Effector memory CD4-positive, alpha-beta T cell (primary cell): ENCODE measurements at places on chromosomes 7 and 10.

GRCh38 chr7:80918399-80918798 lies 452 bp downstream of the SEMA3C start:
- no peak for DNase-seq

DNA sequence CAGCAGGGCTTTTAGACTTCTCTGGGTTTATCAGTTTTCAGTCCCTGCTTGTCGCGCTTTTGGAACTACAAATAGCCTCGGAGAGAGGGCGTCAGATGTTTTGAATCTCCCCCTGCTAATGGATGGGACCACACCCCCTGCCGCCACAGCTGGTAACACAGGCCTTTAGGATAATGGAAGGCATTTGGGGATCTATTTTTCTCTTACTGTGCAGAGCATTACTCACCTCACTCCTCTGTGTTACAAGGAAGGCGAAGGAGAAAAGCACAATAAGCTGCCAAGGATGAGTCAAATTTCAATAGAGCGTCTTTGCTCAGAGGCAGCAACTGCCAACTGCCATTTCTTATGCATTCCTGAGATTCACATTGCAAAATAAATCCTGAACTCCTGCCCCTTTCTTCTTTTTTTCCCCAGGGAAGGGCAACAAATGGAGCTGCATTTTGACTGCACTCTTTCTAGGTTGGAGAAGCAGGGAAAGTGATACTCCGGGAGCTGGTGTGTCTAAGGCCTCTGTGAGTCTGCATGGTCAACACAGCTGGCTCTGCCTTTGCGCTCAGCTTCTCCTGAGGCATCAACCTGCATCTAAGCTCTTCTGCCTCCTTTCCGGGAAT lies 31.5 kb upstream of the SMNDC1 start:
- DNase-seq: no peak

- no peak for DNase-seq
These were observed 111.8 kb downstream of the VIPR2 start for GRCh38 chr7:159032753-159033472.

DNA sequence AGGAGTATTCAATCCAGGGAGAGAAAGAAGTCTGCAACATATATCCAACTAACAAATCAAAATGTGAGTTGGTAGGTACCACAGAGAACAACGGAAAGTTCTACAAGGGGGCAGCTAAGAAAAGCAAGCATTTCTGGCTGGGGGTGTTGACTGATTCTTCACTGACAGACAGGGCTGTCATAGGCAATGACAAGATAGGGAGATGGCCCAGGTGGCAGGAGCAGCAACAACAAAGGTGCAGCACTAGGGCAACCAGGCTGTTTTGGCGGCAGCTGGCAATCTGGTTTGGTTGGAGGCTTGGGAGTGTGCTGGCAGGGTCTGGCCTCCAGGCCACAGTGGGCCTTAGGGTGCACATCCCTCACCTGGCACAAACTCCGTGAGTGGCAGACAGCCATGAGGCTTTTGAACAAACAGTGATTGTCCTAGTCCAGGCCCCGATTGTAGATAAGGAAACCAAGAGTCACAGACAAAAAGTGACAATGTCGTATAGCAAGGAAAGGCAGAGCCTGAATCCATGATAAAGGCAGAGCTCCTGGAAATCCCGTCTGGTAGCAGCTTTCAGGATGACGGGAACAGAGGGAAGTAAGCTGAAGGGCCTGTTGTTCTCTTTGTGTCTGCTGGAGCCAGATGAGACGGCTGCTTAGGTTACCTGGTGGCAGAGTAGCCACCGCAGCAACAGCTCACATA lies 28.4 kb downstream of the DPCD start:
- DNase-seq: no peak

DNA sequence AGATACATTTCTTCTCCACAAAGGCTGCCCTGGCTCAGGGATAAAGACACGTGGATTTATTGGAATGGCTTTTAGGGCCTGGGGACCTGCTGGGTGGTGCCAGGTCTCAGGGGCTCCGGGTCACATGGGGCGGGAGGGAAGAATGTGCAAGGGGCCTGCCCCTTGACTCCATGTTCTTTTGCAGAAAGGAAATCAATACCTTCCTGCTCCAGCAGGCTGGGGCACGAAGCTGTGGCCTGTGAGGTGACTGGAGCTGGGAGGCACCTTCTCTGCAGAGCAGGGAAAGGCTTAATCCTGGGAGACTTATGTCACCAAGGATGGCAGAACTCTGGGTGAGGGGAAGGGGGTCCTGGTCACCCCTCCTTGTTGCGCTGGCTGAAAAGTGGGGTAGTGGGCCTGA lies 42.3 kb upstream of the GNA12 start:
- no peak for DNase-seq

DNA sequence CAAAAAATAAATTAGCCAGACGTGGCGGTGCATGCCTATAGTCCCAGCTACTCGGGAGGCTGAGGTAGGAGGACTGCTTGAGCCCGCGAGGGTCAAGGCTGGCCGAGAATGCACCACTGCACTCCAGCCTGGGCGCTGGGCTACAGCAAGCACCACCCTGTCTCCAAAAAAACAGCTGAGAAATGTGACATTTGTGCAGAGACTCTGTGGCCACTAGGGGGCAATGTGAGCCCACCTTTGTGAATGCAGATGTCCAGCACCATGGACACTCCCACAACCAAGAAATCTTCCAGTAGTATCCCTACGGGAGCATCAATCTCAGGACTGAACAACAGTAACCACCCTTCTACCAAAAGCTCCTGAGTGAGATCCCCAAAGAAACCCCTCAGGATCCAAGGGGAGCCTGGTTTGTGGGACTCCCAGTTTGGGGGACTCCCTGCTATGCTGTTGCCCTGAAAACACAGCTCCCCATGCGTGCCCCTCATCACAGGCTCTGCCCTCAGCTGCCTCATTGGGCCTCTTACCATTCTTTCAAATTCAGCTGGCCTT lies 6.2 kb upstream of the AHCYL2 start:
- peak; percentile 71 for DNase-seq
